CD8-positive, alpha-beta memory T cell (primary cell): ENCODE measurements at places on chromosomes 2 and 18. TPM values are rescaled to one million over a fixed set of nuclear protein-coding genes. Genes with fewer than 3 reads are reported as not detected.

KCNK3 gene
- not detected for total RNA-seq

NBEAL1 gene
- total RNA-seq = 8.6 TPM

COL4A4 gene
- total RNA-seq = not detected

RFTN2 gene
- 0.09 TPM for total RNA-seq

RBMS1 gene
- 50.3 TPM for total RNA-seq

BOK gene
- not detected for total RNA-seq

CNDP2 gene
- total RNA-seq = 213 TPM

DNA sequence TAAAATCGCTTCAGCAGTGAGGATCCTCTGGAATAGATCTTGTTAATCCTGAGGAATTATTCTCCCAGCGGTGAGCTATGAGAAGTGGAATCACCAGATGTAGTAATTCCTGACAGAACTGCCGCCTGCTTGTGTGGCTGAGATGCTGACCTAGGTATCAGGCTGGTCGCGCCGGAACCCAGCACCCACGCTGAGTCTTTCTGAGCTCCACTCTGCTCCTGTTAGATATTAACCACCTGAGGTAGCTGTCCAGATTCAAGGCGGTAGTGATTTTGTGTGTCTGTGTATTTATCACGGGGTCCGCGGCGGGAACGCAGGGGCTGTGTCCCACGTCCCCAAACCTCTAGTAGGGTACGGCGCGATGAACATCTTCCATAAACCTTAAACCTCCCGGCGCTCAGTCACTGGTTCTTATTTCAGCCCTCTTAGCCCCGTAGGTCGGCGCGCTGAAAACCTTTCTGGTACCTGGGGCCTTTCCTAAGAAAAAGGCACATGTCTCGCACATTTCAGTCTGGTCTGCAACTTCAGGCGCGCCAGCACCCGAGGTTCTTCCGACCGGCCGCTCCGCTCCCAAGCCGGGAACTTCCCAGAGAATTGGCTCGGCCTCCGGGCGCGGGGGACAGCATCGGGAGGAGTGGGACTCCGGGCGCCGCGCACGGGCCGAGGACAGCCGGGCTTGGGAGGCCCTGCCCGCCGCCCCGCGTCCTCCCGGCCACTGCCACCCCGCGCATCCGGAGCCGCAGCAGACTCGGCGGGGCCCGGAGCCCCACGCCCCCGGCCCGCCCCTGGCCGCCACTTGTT, 542 bp upstream of the CNNM3 start:
- peak overlapping the region; percentile 81 for H3K4me3 ChIP-seq
- no peaks in the 10 kb centered on the region for H3K27me3 ChIP-seq
- no peak for DNase-seq
- peak overlapping the region; percentile 69 for H3K27ac ChIP-seq

DNA sequence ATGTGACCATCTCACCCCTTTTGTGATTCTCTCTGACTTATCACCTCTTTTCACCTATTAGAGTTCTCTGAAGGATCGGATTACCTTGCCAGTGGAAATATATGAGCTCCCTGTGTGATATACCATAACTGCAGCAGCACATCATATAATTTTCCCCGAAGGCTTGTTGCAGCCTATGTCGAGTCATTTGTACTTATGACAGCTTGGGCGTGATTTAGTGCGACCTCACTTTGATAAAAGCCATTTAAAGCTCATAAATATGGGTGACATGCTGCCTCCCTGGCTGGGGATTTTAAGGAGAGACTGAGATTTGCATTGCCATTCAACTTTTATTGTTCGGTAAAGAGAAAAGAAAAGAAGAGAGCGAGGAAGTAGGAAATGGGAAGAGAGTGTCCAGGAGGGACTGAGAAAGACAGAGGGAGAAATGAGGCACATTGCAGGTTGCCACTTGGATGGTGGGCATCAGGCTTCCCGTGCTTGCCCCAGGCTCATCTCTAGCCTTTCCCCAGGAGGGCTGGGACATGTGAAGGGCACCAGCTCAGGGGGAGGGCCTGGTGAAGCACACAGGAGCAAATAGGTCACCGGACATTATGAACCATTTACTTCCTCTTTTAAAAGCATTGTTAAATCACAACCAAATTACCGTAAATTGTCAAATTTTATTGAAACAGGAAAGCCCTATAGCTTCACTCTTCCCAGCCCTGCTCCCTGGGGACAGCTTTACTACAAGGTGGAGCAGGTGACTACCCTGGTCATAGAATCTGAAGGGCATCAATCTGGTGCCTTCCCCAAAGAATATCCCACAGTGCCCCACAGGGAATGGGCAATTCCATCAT, 161.3 kb downstream of the SETBP1 start:
- no peak overlapping the region for H3K4me3 ChIP-seq
- H3K27me3 ChIP-seq = no peaks in the 10 kb centered on the region
- peaks cover 13% of the 10 kb centered on the region for H3K4me1 ChIP-seq
- no peak for DNase-seq
- H3K27ac ChIP-seq = no peak overlapping the region
- H3K36me3 ChIP-seq = no peaks in the 10 kb centered on the region

DNA sequence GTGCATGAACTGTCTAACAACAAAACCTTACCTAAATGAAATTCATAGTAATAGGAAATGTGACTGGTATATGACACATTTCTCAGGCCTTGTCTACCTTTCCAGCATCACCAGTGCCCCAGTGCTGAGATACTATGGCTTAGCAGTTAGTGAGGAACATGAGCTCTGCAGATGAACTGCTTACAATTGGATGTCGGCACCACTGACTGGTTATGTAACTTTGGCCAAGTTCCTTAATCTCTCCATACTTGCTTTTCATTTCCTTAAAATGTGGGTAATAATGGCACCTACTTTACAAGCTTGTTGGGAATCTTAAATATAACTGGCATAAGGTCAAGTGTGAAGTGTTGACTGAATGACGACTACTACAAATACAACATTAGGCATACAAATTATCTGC, 136.3 kb downstream of the OLA1 start:
- DNase-seq = no peak
- H3K27me3 ChIP-seq = no peaks in the 10 kb centered on the region
- no peaks in the 10 kb centered on the region for H3K36me3 ChIP-seq
- H3K4me3 ChIP-seq = no peak overlapping the region
- H3K4me1 ChIP-seq = no peaks in the 10 kb centered on the region

- DNase-seq = no peak
- no peak overlapping the region for H3K27ac ChIP-seq
- H3K4me3 ChIP-seq = no peak overlapping the region
- no peaks in the 10 kb centered on the region for H3K4me1 ChIP-seq
These were observed 67.5 kb upstream of the MBOAT2 start for GRCh38 chr2:9071032-9071431.

DNA sequence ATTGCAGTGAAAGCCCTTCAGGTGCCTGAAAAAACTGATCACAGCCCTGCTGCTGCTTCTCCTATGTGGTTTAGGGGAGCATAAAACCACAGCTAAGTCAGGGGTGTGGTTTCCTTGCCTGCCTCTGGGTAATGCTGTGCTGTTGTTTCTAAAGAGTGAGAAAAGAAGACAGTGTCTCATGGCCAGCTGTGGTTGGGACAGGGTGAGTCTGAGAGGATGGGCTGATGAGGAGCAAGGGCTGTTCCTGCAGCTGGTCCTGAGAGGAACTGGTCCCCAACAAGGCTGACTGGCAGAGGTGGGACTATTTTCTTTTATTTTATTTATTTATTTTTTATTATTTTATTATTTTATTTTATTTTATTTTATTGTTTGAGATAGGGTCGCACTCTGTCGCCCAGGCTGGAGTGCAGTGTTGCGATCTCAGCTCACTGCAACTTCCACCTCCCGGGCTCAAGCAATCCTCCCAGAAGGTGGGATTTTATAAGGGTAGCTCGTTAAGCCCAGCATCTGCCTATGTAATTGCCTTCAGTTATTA, 236.7 kb downstream of the FHOD3 start:
- no peaks in the 10 kb centered on the region for H3K4me1 ChIP-seq
- no peaks in the 10 kb centered on the region for H3K27me3 ChIP-seq
- no peak overlapping the region for H3K4me3 ChIP-seq
- no peak for DNase-seq
- no peaks in the 10 kb centered on the region for H3K36me3 ChIP-seq

GRCh38 chr2:102010902-102011301, 19.1 kb downstream of the IL1R2 start:
- no peaks in the 10 kb centered on the region for H3K27me3 ChIP-seq
- H3K4me1 ChIP-seq = no peaks in the 10 kb centered on the region
- H3K36me3 ChIP-seq = no peaks in the 10 kb centered on the region
- H3K4me3 ChIP-seq = no peak overlapping the region
- no peak for DNase-seq

DNA sequence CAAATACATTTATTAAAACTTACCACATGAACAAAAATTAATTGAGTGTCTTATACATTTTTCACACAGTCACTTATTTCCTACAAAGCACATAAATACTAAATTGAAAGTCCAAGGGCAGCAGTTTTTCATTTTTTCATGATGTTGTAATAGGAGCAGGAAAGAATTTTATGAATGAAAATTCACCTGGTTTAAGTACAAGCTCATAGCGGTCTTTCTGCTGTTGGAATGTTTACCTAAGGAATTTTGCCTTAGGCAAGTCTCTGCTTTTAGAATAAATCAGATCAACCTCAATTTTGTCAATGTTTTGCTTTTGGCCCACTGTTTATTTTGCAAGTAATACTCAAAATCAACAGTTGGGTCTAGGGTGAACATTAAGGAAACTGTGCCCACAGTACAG, 40.0 kb downstream of the ETAA1 start:
- no peaks in the 10 kb centered on the region for H3K36me3 ChIP-seq
- no peak for DNase-seq
- H3K27me3 ChIP-seq = no peaks in the 10 kb centered on the region
- H3K4me3 ChIP-seq = no peak overlapping the region
- H3K27ac ChIP-seq = no peak overlapping the region

DNA sequence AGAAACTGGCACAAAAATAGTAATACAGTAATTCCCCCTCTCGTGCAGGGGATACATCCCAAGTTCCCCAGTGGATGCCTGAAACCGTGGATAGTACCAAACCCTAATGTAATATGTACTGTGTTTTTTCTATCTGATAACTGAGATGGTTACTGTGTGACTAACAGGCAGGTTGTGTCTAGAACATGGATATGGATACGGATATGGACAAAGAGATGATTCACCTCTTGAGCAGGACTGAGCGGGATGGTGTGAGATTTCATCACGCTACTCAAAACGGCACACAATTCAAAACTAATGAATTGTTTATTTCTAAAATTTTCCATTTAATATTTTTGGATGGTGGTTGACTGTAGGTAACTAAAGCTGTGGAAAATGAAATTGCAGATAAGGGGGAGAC, 3.4 kb downstream of the MBD1 start:
- no peak overlapping the region for H3K4me3 ChIP-seq
- no peaks in the 10 kb centered on the region for H3K27me3 ChIP-seq
- DNase-seq = no peak
- peaks cover 30% of the 10 kb centered on the region for H3K4me1 ChIP-seq
- no peak overlapping the region for H3K27ac ChIP-seq
- peaks cover 41% of the 10 kb centered on the region for H3K36me3 ChIP-seq

DNA sequence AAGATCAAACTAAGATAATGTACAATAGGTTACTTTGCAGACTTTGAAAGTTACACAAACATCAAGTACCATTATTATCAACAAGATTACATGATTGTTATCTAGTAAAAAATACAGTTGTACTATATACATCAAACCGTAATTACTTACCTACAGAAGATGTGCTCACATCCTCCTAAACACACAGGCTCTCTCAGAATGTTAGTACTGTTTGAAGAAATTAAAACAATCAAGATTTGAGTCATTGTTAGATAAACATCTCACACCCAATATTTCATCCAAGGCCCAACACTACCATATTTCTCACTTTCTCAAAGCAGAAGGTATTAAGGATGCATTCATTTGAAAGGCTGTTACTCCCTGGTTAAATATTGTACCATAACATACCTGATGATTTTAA, 12.6 kb downstream of the BARD1 start:
- no peaks in the 10 kb centered on the region for H3K27me3 ChIP-seq
- no peaks in the 10 kb centered on the region for H3K4me1 ChIP-seq
- no peak overlapping the region for H3K4me3 ChIP-seq
- no peak overlapping the region for H3K27ac ChIP-seq
- H3K36me3 ChIP-seq = no peaks in the 10 kb centered on the region

GRCh38 chr2:190547886-190548285, 13.4 kb upstream of the NEMP2 start:
- no peak for DNase-seq
- peaks cover 5% of the 10 kb centered on the region for H3K4me1 ChIP-seq
- H3K4me3 ChIP-seq = no peak overlapping the region
- H3K36me3 ChIP-seq = no peaks in the 10 kb centered on the region
- H3K27ac ChIP-seq = no peak overlapping the region

DNA sequence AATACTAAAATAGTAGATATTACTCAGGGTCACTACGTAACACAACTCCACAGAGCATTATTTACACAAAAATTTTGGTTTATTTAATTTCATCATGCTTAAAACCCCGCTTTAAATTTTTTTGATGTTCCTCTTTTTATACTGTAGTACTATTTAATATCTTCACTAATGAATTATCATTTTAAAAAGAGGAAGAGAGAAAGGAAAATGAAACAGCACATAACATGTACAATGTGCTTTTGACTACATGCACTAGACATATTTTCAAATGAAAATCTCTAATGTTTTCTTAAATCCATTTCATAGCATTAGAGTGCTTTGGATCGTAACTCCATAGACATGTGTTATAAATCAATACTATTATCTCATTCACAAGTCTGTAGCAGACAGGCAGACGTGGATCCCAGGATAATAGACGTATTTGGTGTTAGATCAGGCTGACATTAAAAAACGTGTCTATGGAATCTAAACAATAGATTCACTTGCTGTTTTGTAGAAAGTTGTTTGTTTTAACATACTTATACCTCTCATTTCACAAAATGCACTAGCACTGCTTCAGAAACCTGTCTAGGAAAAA, 897.0 kb downstream of the CPS1 start:
- DNase-seq = no peak
- H3K27ac ChIP-seq = no peak overlapping the region
- H3K27me3 ChIP-seq = no peaks in the 10 kb centered on the region
- H3K4me3 ChIP-seq = no peak overlapping the region

DNA sequence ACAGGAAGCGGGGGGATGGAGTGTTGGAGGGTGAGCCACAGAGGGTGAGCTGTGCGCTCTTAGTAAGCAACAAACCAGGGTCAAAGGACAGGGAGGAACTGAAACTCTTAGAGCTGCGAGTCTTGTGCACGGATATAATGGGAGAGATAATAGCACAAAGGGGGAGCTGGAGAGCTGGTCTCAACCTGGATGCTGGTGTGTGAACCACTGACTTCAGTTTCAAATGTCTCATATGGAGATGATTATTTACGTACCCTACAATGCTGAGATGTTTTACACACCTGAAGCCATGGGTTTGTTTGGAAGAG, 35.9 kb downstream of the PTGR3 start:
- no peaks in the 10 kb centered on the region for H3K27me3 ChIP-seq
- H3K4me3 ChIP-seq = no peak overlapping the region
- H3K4me1 ChIP-seq = no peaks in the 10 kb centered on the region
- no peak overlapping the region for H3K27ac ChIP-seq

- H3K27ac ChIP-seq = no peak overlapping the region
- H3K4me3 ChIP-seq = no peak overlapping the region
- H3K4me1 ChIP-seq = no peaks in the 10 kb centered on the region
- H3K27me3 ChIP-seq = no peaks in the 10 kb centered on the region
These were observed 7.3 kb upstream of the PRLH start for GRCh38 chr2:237558961-237559641.

- no peaks in the 10 kb centered on the region for H3K27me3 ChIP-seq
- no peaks in the 10 kb centered on the region for H3K4me1 ChIP-seq
- no peak overlapping the region for H3K27ac ChIP-seq
- no peak for DNase-seq
- no peak overlapping the region for H3K4me3 ChIP-seq
These were observed 182.6 kb downstream of the GRB14 start for GRCh38 chr2:164438490-164439205.
